ENCODE measurements at places on chromosomes 2 and 18. TPM values are rescaled to one million over a fixed set of nuclear protein-coding genes. Genes with fewer than 3 reads are reported as not detected.

DNA sequence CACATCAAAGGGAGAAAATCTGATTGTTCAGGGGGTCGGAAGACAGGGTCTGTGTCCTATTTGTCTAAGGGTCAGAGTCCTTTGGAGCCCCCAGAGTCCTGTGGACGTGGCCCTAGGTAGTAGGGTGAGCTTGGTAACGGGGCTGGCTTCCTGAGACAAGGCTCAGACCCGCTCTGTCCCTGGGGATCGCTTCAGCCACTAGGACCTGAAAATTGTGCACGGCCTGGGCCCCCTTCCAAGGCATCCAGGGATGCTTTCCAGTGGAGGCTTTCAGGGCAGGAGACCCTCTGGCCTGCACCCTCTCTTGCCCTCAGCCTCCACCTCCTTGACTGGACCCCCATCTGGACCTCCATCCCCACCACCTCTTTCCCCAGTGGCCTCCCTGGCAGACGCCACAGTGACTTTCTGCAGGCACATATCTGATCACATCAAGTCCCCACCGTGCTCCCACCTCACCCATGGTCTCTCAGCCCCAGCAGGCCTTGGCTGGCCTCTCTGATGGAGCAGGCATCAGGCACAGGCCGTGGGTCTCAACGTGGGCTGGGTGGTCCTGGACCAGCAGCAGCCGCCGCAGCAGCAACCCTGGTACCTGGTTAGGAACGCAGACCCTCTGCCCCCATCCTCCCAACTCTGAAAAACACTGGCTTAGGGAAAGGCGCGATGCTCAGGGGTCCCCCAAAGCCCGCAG is 3.8 kb downstream of the PROC start:
- DNase-seq, result peak; percentile 61

DNA sequence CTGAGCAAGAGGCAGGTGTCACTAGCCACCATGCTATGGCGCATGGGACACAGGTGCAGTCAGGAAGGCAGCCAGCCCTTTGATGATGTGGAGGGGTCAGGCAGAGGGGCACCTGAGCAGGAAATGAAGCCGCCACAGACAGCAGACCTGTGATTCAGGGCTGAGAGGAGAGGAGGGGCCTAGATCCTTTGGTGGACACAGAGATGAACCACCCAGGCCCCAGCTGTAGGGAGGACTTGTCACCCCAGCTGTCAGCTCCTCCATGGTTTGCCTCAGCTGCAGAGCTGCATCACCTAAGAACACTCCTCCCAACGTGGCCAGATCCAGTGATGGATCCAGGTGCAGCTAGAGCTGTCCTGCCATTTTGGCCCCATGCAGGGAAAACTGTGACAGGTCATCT is 11.6 kb downstream of the ASB18 start:
- DNase-seq, result no peak

- DNase-seq, result no peak
These were observed 376.6 kb downstream of the NBAS start for GRCh38 chr2:15184491-15184890.

DNA sequence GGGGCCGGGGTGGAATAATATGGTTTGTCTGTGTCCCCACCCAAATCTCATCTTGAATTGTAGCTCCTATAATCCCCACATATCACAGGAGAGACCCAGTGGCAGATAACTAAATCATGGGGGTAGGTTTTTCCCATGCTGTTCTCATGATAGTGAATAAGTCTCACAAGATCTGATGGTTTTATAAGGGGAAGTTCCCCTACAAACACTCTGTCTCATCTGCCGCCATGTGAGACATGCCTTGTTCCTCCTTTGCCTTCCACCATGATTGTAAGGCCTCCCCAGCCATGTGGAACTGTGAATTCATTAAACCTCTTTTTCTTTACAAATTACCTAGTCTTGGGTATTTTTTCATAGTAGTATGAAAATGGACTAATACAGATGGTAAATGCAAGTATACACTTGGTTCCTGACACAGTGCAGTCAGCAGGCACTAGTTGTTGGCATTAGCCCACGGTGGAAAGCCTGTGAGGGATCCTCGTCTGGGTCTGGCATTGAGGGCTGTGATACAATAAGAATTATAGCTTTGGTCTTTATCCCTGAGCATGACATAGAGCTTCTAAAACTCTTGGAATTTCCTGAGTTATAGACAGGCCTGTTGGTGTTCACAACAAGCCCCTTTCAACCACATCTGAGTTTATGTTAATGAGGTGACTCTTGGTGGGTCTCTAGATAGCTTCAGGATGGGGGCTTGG is 135.8 kb downstream of the CABLES1 start:
- DNase-seq, result no peak

DNA sequence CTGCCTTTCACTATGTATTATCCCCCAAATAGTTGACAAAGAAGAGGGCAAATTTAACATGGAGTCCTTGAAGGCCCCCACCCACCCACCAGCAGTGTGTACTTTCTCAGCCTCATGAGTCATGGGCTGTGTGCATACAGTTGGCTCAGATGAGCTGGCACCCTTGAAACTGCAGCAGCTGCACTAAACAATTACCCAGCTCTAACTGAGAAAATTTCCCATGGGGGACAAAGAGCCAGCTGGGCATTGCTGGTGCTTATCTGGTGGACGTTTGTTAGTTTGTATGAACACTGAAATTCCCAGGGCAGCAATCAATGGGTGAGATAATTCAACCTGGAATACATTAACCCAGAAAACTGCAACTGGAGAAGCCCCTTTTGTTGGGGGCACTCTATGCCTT is 131.7 kb downstream of the GCA start:
- no peak for DNase-seq

DNA sequence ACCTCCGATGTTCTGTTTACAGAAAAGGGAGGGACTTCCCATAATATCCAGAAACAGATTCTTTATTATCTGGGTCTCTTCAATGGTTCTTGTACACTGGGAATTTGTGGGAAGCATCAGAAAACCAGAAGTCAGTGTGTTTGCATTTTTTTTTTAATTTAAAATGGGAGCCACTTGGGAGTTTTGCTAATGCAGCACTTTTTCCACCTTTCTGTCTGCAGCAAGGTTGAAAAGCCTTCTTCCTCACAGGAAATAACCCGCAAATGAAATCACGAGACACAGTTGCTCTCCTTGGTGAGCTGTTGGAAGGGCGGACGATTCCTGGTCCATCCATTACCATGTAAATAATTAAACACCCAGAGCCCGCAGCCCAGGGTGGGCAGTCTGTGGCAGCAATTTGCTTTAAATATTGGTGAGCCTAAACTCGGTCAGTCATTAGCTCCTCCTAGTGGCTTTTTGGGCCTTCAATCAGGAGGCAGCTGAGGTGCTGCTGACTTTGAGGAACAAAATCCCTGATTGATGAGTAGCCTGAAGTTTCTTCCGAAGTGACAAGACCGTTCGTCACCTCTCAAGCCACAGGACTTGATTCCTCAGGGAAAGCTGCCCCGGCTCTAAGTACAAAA is 471.5 kb downstream of the EPHA4 start:
- no peak for DNase-seq

GRCh38 chr2:198595721-198596120 is 791.3 kb downstream of the PLCL1 start:
- DNase-seq, result no peak

GRCh38 chr2:204483608-204484081 is 61.6 kb upstream of the PARD3B start:
- DNase-seq, result no peak

- DNase-seq, result no peak
These were observed 219.6 kb upstream of the RGPD4 start for GRCh38 chr2:107607054-107607453.

- no peak for DNase-seq
These were observed 60.1 kb downstream of the ABCG8 start for GRCh38 chr2:43898838-43899346.

LYG2 gene
- not detected for total RNA-seq

SNED1 gene
- total RNA-seq, result 8.3 TPM

UGT1A6 gene
- not detected for total RNA-seq

MYO3B gene
- total RNA-seq, result not detected

CHRND gene
- total RNA-seq, result not detected

SERPINB5 gene
- total RNA-seq, result not detected

GNLY gene
- not detected for total RNA-seq

LYPD1 gene
- total RNA-seq, result 0.82 TPM

PTPRN gene
- 8.8 TPM for total RNA-seq

GPR75 gene
- total RNA-seq, result 3.6 TPM
